ENCODE measurements at places on chromosomes 4 and X. TPM values are rescaled to one million over a fixed set of nuclear protein-coding genes. Genes with fewer than 3 reads are reported as not detected.

Gene ZRSR2
- total RNA-seq, result 3.8 TPM

Gene SLC26A1
- total RNA-seq, result 5.8 TPM

Gene CLCN5
- total RNA-seq, result 5.2 TPM

Gene SPON2
- total RNA-seq, result 1.2 TPM

Gene ALPK1
- total RNA-seq, result 3.2 TPM

Gene TEC
- total RNA-seq, result 3.2 TPM

Gene TRO
- not detected for total RNA-seq

Gene DAPP1
- 2.5 TPM for total RNA-seq

Gene PCYT1B
- not detected for total RNA-seq

Gene NAA10
- 321 TPM for total RNA-seq

- DNase-seq, result no peak
Observed at GRCh38 chr4:150962245-150962644, 52.8 kb downstream of the LRBA start.

DNA sequence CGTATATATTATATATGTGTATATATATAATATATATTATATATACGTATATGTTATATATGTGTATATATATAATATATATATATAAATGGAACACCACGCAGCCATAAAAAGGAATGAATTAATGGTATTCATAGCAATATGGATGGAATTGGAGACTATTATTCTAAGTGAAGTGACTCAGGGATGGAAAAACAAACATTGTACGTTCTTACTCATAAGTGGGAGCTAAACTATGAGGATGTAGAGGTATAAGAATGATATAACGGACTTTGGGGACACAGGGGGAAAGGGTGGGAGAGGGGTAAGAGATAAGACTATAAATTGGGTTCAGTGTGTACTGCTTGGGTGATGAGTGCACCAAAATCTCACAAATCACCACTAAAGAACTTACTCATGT, 1388.9 kb downstream of the C4orf33 start:
- DNase-seq, result no peak

DNA sequence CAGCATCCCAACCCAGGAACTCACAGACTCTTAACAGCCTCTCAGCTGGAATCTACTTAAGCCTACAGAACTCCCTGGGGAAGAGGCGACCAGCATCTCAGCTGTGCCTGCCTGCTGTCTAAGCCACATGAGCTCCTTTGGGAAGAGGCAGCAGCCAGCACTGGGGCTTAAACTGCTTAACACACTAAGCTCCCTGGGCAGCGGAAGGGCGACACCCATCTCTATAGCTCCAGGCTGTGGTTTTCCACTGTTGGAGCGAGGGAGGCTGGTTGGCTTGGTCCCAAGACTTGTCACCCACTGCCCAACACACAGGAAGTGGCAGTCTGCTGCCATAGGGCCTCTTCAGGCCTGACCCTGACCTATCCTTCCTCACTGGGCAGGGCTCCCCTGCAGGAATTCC, 1544.1 kb upstream of the ADGRL3 start:
- DNase-seq, result no peak

DNA sequence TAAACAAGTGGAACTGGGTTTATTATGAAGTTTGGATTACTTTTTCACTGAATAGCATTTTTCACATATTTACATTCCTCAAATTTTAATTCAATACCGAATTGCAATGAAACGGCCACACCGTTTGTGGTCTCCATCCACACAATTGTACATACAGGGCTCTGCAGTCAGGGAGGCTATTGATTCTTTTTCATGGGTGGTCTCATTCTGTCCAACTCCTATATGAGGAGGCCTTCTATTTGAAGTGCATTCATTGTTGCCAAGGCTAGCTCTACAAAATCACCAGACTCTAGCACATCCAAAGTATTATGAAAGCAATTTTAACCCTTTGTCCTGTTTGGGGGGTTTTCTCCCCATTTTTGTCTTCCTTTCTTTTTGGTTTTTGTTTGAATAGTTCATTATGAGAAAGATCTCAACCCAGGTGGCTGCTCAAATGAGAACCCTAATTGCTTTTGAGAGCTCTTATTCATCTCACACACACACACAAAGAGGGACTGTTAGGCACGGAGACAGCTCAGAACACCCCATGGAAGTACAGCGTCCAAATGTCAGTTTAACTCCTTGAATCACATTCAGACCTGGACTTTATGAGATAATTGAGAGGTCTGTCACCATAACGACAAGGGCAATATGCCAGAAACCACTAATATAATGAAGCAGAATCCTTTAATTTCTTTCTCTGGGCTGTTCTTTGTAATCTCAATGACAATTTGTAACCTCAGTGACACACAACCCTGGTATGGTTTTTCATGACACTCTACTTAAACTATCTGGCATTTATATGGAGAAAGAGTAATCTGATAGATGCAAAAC, 79.4 kb downstream of the NLGN4X start:
- DNase-seq, result no peak

- DNase-seq, result no peak
Observed at GRCh38 chr4:125801924-125802323, 487.2 kb downstream of the FAT4 start.

GRCh38 chr4:78692822-78693170, 83.4 kb upstream of the BMP2K start:
- no peak for DNase-seq

DNA sequence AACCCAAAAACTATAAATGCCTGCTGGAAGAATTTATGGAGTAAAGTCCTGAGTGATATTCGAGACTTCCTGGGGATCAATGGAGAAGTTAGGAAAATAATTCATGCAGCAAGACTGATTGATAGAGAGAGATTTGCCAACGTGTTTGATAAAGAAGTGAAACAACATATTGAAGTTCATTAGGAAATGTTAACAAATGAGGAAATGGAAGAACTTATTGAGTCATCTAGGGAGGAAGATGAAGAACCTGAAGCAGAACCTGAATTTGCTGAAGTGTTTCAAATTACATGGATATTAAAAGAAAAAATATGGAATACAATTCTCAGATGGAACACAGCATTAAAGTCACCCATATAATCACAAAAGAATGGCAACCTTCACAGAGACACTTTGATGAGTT, 39.0 kb downstream of the DDX60 start:
- no peak for DNase-seq

DNA sequence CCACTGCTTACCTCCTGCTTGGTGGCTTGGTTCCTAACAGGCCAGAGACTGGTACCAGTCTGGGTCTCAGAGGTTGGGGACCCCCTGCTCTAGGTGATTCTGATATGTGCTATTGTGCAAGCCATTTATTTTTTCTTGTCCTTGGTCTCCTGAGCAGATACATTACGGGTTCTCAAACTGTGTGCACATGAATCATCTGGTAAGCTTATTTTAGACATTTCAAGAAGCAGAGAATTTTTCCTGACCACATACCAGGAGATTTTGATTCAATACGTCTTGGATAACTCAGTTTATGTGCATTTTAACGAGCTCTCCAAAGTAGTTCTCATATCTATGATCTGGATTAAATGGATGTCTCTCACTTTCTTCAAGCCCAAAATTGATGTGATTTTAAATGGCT, 77.2 kb downstream of the FHIP1A start:
- no peak for DNase-seq

DNA sequence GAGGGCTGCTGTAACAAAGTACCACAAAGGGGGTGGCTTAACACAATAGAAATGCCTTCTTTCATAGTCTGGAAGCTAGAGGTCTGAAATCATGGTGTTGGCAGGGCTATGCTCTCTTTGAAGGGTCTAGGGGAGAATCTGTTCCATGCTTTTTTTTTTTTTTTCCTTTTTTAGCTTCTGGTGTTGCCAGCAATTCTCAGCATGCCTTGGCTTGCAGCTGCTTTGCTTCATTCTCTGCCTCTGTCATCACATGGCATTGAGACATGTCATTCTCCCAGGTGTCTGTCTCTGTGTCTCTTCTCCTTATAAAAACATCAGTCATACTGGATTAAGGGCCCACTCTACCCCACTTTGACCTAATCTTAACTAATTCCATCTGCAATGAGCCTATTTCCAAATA, 78.6 kb upstream of the BOD1L1 start:
- DNase-seq, result no peak

DNA sequence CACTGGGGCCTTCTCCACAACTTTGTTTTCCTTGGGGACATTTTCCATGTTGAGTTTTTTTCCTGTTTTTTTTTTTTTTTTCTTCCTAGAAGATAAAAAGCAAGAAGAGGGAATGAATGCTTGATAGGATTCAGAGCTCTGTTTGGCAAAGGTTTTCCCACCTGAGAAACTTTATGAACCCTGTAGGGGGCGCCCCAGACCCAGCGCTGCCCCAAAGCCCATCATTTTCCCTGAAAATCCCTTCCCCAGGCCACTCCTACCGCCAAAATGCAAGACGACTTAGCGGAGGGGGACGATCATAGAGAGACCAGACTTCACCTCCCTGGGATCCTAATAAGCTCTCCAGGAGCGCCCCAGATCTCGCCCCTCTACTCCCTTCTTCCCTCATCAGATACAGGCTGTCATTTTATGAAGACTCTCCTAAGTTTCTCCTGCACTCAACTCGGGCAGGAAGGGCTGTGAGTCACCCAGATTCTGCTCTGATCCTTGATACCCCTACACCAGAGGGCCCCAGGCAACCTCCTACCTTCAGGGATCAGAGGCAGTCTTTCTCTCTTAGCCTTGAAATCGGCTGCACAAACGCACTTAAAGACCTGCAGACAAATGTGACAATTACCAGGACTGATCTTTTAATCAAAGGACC, 1.4 kb downstream of the BEX5 start:
- no peak for DNase-seq
